ENCODE measurements at places on chromosomes 13 and 19.

GRCh38 chr19:55495646-55496349 is 7.6 kb downstream of the SSC5D start:
- DNase-seq = no peak

GRCh38 chr13:51856998-51857397 is 4.8 kb upstream of the CCDC70 start:
- no peak for DNase-seq

DNA sequence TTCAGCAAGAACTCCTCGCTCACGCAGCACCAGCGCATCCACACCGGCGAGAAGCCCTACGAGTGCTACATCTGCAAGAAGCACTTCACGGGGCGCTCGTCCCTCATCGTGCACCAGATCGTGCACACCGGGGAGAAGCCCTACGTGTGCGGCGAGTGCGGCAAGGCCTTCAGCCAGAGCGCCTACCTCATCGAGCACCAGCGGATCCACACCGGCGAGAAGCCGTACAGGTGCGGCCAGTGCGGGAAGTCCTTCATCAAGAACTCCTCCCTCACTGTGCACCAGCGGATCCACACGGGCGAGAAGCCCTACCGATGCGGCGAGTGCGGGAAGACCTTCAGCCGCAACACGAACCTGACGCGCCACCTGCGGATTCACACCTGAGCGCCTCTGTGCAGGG is 20.6 kb upstream of the SMIM17 start:
- no peak for DNase-seq

DNA sequence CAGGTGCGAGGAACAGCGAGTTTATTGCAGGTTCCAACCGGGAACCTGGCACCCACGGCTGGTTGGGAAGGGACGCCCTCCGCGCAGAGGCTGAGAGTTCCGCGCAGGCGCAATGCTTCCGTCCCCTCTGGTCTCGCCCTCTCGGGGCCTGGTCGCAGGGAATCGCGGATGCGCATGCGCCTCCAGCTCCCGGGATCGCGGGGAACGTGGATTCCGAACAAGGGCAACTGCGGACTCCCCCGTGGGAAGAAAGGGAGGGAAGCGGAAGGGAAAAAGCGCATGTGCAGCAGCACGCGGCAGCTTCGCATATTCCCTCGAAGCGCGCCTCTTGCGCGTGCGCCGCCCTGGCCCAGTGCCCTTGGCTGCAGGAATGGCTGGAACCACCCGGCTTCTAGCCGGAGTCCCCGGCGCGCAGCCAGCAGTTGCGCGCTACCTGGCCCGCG is 1.1 kb downstream of the TSSK6 start:
- DNase-seq = no peak

- no peak for DNase-seq
Measured at GRCh38 chr13:59210543-59210942, 953.2 kb downstream of the DIAPH3 start.
